ENCODE measurements at places on chromosomes 12 and 14.

- no peak for DNase-seq
These were observed 300.9 kb upstream of the DCN start for GRCh38 chr12:91483471-91483985.

DNA sequence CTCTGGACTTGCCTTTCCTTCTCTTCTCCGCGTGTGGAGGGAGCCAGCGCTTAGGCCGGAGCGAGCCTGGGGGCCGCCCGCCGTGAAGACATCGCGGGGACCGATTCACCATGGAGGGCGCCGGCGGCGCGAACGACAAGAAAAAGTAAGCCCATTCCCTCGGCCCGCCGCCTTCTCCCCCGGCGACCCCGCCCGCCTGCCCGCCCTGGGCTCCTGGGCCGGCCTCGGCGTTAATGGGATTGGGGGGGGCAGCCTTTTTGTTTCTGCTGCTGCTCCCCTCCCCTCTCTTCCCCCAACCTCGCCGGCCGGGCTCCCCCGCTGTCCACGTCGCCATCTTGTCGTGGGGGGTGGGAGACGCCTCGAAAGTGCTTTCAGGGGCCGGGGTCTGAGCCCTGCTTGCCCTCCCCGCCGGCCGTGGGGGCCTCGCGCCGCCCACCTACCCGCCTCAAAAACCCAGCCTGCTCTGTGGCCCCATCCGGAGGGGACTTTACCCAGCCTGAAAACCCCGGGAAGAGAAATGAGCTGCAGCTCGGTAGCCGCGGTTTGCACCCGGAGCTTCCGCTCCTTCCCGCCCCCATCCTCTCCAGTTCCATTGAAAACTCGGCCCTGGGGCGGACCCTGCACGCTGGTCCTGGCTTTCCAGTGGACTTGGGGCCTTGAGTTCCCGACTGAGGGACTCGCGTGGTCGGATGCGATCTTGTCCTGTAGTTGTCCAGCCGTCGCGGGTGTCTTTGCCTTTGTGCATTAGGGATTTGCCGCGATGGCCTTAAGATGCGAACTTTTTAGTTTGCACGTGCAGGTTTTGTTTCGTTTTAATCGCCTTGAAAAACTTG, 598 bp downstream of the HIF1A start:
- DNase-seq = no peak

GRCh38 chr12:53174881-53175491, 5.5 kb upstream of the ZNF740 start:
- DNase-seq = peak; percentile 44

DNA sequence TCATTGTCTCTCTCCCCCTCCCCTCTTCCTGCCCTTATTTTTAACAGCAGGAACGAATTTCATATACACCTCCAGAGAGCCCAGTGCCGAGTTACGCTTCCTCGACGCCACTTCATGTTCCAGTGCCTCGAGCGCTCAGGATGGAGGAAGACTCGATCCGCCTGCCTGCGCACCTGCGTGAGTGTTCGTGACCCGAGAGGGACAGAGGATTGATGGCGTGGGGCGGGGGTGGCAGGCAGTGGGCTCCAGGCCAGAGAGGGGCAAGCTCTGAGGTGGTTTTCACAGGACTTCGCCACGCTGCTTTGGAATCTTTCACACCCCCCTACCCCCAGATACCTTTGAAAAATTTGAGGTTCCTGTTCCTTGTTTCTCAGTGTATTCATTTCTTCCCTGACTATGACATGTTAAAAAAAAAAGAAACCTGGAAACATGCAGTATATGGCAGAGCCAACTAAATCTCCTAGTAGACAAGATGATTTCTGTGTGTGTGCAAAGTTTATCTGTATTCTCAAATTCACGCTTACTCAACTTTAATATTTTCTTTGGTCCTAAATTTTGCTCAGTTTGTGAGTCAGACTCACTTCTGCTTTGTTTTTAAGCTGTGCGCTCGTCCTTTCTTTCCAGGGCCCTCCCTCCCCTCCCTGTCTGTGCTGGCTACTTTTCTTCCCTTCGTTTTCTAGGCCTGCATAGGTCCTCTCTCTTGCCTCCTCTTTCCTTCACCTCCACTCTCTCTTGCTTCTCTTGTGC, 103.1 kb downstream of the ETV6 start:
- no peak for DNase-seq

- no peak for DNase-seq
These were observed 156.3 kb upstream of the GSC start for GRCh38 chr14:94926176-94926575.

- DNase-seq = no peak
These were observed 22.7 kb upstream of the SRGAP1 start for GRCh38 chr12:63821781-63822251.

DNA sequence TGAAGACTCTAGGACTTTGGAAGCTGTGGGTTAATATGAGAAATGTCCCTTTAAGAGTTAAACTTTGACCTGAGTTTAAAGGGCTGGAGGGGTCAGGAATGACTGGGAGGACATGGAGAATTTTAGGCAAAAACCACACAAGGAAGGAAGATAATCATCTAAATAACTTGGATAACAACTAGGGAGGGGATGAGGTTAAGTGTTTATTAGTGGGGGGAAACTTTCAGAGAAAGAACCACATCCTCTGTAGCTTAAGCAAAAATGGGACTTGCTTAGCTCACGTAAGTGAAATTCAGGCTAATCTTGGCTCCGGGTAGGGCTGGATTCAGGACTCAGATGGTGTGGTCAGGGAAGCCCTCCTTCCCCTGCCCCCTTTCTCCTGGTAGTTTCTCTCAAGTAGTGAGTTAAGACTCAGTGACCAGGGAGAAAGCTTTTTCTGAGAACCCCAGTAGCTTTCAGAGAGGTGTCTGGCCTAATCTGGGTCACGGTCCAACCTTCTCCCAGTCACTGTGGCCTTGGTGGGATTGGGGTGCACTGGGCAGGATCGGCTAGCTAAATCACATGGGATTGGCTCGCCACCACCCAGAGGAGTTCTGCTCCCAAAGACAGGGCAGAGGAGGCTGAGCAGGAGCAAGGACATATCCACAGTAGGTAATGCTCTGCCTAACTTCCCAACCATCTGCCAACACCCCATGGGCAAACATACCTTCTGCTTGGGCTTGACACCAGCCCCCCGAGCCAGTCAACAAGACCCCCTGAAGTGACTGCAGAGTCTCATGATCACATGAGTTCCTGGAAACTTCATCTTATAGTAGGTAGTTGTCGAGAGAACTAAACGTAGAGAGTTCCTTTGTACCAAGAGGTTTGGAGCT, 52.8 kb downstream of the ARF6 start:
- no peak for DNase-seq
